Activated CD4-positive, alpha-beta memory T cell treated with anti-CD3 and anti-CD28 coated beads for 36 hours (primary cell): ENCODE measurements at places on chromosomes 7 and 10. TPM values are rescaled to one million over a fixed set of nuclear protein-coding genes. Genes with fewer than 3 reads are reported as not detected.
A peak's percentile ranks its signal among the peaks of the same experiment; 100 is the strongest.

UTF1 gene
- not detected for total RNA-seq

CNTNAP2 gene
- total RNA-seq = not detected

LAMB4 gene
- not detected for total RNA-seq

SPDYE1 gene
- total RNA-seq = not detected

ARHGEF35 gene
- 9.6 TPM for total RNA-seq

- no peak for DNase-seq
- no peak overlapping the region for H3K4me3 ChIP-seq
- peaks cover 15% of the 10 kb centered on the region for H3K4me1 ChIP-seq
- peaks cover 57% of the 10 kb centered on the region for H3K36me3 ChIP-seq
Measured at GRCh38 chr7:99390941-99391602, 16.5 kb downstream of the ARPC1B start.

- H3K4me1 ChIP-seq = no peaks in the 10 kb centered on the region
- no peaks in the 10 kb centered on the region for H3K36me3 ChIP-seq
- no peak overlapping the region for H3K27ac ChIP-seq
- no peaks in the 10 kb centered on the region for H3K27me3 ChIP-seq
Measured at GRCh38 chr10:67079126-67079525, 153.3 kb downstream of the LRRTM3 start.

- H3K4me1 ChIP-seq = no peaks in the 10 kb centered on the region
- no peaks in the 10 kb centered on the region for H3K36me3 ChIP-seq
- no peak overlapping the region for H3K4me3 ChIP-seq
Measured at GRCh38 chr10:51371743-51372142, 297.5 kb downstream of the PRKG1 start.

DNA sequence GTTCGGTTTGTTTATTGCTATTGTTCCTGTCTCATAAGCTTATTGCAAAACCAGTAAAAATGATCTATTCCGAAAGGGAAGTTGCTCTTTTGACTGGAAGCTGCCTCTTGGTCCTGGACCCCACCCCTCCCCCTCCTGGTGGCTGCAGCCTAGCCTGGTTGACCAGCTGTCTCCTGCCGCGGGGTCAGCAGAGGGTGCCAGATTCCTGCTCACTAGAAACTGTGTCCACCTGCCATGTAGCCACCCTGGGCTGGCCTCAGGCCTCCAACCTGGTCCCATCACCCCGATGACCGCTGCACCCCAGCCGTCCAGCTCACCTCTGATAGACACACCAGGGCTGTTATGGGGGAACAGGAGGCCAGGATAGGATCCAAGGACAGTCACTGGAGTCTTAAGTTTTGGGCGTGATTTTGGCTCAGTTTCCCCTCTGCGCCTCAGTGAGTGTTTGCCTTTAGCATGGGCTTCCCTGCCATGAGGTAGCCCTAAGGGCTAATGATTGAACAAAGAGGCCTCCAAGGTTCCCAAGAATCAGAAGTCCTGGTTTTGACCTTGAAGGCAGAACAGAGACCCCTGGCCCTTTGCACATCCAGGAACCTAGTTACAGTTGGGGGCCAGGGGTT, 32.9 kb upstream of the SLF2 start:
- no peak overlapping the region for H3K4me3 ChIP-seq
- H3K36me3 ChIP-seq = no peaks in the 10 kb centered on the region
- no peaks in the 10 kb centered on the region for H3K4me1 ChIP-seq
- peaks cover 9% of the 10 kb centered on the region for H3K27me3 ChIP-seq
- no peak overlapping the region for H3K27ac ChIP-seq

GRCh38 chr7:2325162-2325561, 10.9 kb upstream of the SNX8 start:
- no peak overlapping the region for H3K4me3 ChIP-seq
- H3K36me3 ChIP-seq = no peaks in the 10 kb centered on the region
- H3K27ac ChIP-seq = no peak overlapping the region
- H3K27me3 ChIP-seq = no peaks in the 10 kb centered on the region
- DNase-seq = no peak

GRCh38 chr10:80186364-80187012, 18.8 kb downstream of the ANXA11 start:
- peaks cover 82% of the 10 kb centered on the region for H3K4me1 ChIP-seq
- H3K4me3 ChIP-seq = no peak overlapping the region
- H3K36me3 ChIP-seq = peaks cover 11% of the 10 kb centered on the region
- H3K27ac ChIP-seq = peak overlapping the region; percentile 88
- no peaks in the 10 kb centered on the region for H3K27me3 ChIP-seq
- peak; percentile 58 for DNase-seq

- H3K36me3 ChIP-seq = no peaks in the 10 kb centered on the region
- H3K4me3 ChIP-seq = no peak overlapping the region
- H3K27ac ChIP-seq = no peak overlapping the region
- no peaks in the 10 kb centered on the region for H3K4me1 ChIP-seq
- DNase-seq = no peak
Measured at GRCh38 chr10:48751730-48752129, 67.1 kb downstream of the WDFY4 start.

DNA sequence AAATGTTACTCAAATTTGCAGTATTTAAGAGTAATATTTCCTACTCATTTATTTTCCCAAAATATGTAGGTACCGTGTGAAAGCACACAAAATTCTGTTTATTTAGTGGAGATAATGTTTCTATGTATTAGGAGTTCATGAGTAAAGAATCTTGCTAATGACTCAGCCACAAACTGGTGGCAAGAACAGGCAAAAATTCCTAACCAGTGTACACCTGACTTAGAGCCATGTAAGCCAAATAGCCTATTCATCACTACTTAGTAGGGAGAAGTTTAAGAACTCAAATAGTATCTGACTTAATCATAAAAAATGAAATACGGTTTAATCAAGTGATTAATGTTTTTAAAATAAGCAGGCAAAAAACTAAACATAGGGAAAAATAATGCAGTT, 169.0 kb downstream of the SRPK2 start:
- no peak for DNase-seq
- H3K27me3 ChIP-seq = no peaks in the 10 kb centered on the region
- peaks cover 2% of the 10 kb centered on the region for H3K36me3 ChIP-seq
- H3K4me3 ChIP-seq = no peak overlapping the region
- peaks cover 30% of the 10 kb centered on the region for H3K4me1 ChIP-seq
- no peak overlapping the region for H3K27ac ChIP-seq

- no peak overlapping the region for H3K27ac ChIP-seq
- H3K27me3 ChIP-seq = peaks cover 8% of the 10 kb centered on the region
- DNase-seq = no peak
- no peak overlapping the region for H3K4me3 ChIP-seq
- peaks cover 12% of the 10 kb centered on the region for H3K4me1 ChIP-seq
Measured at GRCh38 chr10:3654980-3655379, 130.0 kb downstream of the KLF6 start.
